GM10248 (cell line): ENCODE measurements at places on chromosomes 3 and 15.

DNA sequence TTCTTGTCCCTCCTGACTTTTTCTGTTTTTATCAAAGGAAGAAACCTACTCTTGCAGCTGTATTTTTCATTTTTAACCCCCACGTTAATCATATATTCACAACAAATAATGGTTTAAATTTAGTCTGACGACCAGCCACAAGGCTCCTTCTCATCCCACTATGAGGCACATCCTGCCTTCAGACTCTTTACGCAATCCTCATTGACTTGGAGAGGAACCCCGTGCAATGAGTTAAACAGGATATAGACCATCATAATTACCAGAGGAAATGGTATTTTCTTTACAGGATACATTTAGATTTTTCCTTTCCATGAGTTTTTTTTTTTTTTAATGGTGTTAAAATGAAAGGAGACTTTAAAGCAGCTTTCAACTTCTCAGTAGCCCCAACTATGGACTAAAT is 68.5 kb downstream of the WWTR1 start:
- no peak for DNase-seq

DNA sequence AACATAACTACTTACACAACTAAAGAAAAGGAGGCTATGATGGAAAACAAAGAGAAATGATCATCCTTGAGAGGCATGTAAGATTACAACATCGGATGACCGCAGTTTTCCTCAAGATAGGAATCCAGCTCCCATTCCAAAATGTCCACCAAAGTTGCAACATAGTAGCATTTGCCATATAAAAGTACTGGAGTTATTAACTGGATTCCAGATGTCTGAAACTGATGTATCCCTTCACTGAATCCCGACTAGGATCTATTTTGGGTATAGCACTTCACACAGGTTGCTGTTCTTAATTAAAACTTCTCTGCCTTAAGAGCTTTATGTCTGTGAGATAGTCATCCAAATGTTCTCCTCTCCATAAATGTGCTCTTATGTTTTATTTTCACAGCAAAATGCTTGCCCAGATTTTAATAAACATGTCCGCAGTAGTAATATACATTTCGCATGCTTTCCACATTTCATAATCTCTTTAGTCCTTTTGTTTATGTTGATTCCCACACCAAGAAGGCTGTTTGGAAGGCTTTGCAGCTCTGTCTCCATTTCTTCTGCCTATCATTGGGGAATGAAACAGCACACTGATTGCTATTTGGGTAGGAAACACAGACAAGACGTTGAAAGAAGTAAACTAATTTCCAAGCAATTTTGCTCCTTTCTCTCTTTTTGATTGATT is 716.5 kb upstream of the CFAP20DC start:
- DNase-seq, result no peak

DNA sequence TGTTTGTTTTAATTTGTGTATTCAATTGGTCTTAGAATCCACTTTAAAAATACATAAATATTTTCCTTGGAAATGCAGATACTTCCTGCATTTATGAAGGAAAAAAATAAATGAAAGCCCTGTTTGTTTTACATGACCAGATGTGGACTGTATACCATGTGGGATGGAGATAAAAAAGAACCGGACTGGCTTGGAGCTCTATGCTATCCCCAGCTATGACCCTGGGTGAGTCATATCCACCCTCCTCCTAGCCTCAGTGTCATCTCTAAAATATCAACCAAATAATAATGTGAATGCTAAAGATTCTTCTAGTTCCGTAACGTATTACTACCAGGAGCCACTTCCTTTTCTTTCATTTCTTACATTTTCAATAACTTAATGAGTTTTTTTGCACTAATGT is 44.5 kb upstream of the PDZRN3 start:
- DNase-seq, result no peak

GRCh38 chr15:66126456-66126855 is 127.1 kb downstream of the MEGF11 start:
- no peak for DNase-seq

DNA sequence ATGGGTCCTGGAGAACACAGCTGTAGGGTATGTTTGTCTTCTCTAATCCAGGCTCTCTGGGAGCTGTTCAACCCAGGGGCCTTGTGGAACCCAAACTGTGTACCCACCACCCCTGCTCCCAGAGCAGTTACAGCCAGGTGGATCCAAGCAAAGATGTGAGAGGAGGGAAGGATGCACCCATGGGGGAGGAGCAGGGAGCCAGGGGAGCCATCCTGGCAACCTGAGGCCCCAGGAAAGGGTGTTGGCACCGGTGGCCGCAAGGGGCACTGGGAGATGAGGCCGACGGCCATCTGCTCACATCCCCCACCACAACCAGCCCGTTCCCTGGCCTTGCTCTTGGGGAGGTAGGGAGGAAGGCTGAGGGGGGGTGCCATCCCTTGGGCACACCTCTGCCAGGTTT is 43.2 kb downstream of the CMTM6 start:
- DNase-seq, result no peak

DNA sequence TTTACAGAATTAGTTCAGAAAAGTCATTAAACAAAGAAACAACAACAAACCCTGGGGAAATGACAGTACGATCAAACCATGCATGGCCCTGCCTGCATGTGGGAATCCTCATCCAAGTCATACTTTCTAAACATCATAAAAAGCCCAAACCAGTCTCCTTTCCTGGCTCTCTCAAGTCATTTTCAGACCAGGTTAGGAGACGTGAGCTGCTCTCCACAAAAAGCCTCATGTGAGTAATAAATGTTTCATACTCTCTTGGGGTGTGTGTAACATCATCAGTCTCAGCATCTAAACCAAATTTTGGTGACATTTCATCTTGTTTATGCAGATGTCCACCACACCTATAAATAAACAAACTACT is 18.9 kb downstream of the GREM1 start:
- no peak for DNase-seq

- no peak for DNase-seq
Measured at GRCh38 chr3:185818267-185818875, 6.5 kb downstream of the IGF2BP2 start.

DNA sequence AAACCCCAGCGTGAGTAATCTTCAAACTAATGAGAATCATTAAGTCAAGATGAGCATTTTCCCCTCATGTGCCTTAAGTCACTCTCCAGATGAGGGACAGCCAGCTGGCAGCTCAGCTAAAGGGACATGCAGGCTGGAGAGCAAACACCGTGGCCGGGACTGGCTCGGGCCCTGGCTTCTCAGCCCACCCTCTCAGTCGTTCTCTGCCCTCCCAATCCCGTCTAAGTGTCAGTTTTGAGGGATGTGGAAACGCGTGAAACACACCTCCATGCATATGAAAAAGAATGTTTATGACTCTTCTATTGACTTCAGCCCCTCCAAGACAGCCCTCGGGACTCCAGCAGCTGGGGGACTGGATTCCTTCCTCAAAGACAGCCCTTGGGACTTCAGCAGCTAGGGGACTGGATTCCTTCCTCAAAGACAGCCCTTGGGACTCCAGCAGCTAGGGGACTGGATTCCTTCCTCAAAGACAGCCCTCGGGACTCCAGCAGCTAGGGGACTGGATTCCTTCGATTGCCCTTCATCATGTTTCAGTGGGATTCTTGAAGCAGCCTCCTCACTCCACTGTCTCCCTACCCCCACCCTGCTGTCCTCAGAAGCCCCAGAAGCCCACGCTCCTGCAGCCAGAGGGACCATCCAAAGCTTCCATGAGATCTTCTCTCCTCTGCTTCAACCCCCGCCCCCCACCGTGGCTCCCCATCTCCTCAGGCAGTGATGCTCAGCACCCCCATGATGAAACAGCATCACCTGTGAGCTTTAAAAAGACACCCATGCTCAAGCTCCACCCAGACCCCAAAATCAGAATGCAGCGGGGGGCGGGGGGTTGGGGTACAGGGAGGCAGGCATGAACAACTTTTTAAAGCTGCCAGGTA is 228.9 kb downstream of the XXYLT1 start:
- DNase-seq, result no peak

DNA sequence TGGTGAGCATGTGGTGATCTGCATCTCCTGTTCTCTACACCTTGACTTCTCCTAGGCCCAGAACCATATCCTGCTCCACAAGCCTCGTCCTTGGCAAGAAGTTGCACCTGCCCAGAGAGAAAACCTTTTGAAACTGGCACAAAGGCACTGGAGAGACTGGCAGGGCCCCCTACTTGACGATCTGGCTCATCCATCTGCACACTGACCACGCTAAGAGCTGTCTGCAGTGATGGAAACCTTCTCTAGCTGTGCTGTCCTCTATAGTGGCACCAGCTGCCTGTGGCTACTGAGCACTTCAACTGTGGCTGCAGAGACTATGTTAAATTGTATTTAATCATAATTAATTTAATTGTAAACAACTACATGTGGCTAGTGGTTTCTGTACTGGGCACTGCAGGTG is 26.2 kb upstream of the SRP14 start:
- no peak for DNase-seq

DNA sequence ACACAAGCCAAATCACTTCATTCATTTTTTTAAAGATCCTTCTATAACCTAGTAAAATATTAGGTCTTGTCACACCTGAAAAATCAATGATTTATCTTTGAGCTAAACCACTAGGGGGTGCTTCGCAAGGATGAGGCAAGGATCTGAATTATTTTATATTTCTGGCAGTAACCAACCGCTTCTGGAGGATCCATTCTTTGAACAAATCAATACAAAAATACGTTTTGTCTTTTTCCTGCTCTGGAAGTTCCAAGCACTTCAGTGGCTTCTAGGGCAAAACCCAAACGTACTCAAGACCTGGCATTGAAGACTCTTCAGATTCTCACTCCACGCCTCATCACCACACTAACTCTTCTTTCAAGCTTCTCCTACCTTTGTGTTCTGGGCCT is 486 bp downstream of the LSG1 start:
- peak; percentile 56 for DNase-seq

DNA sequence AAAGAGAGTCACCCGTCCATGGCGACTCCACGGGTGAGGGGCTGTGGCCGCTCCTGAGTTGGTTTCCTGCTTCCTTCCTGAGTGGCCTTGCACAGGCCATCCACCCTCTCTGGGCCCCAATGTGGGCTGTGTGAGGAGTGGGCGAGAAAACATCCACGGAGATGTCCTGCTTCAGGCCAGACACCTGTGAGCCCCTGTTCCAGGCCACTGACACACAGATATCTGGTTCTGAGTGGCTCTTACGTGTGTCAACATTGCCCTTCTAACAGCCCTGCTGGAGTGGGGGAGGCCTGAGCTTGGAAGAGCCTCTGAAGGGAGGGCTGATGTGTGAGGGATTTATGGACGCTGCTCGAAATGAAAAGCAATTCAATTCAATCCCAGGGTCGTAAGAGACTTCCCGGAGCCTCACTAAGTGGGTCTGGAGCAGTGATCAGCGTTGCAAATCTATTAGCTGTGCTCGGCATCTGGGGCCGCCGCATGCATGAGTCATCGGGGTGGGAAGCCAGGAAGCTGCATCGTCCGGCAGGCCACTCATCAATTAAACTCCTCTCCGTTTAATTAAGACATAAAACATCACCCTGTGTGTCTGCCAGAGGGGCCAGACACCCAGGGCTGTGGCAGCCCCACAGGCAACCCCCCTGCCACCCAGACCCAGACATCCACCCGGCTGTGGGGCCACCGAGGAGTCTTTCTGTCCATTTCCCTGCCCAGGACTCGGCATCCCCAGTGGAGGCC is 20.0 kb upstream of the PRR23E start:
- DNase-seq, result no peak

- no peak for DNase-seq
Measured at GRCh38 chr15:41804361-41804760, 23.5 kb upstream of the JMJD7 start.

GRCh38 chr15:28105224-28105791 is 6.2 kb upstream of the OCA2 start:
- DNase-seq, result no peak

- no peak for DNase-seq
Measured at GRCh38 chr3:183958775-183959174, 58.9 kb downstream of the ABCC5 start.

DNA sequence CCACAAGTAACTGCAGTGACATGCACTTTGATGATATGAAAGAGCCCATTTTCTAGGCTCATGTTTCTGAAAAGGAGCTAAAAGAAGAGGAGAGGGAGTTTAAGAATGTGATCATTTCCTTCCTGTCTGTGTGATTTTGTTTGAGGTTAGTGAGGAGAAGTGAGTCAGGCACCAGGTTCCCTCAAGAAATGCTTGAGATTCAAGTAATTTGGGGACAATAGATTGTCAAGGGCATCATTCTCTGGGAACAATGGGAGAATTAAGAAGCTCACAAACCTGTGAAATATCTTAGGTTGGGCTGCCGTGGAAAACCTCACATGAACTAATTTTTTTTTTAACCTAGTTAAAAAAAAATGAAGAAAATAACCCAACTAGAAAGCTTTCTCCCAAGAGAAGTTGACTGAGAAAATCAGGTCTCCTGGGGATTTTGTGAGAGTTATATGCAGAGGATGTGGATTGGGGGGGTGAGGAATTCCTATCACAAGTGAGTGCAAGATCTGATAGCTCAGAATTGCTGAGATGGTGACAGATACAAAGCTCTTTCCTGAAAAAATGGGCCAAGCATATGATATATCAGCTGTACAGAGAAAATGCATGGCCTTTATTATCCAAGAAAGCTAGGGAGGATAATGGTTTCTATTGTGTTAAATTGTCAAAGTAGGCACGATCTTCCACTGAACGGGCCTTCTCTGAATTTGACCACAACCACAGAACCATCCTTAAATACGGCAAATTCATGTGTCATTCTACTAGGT is 203.3 kb downstream of the FEZF2 start:
- DNase-seq, result no peak

GRCh38 chr3:48855681-48856447 is 8.2 kb upstream of the PRKAR2A start:
- no peak for DNase-seq

DNA sequence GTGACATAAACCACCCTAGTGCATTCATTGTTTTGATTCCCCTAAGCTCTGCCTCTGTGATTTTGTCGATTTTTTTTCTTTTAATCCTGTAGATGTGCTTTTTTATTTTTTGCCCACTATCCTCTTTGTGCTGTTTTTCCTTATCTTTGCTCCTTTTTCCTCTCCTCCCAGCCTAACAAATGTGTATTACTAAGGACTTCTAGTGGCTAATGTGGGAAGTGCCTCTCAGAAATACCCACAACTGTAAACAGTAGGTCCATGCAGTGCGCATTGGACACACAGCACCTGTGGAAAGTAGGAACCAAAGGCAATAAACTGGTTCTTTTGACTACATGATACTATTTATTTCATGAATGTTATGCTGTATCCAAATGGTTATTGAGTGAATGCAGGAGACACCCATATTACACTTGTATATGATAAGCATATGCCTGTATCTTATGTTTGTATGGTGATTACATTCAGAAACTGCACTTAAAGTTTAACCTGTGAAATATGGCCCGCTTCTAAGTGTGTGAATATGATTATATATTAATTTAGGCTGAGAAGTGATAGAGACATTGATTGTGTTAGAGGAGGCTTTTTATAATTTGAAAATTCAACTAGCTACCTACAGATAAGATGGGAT is 147.8 kb downstream of the PLCL2 start:
- DNase-seq, result no peak

GRCh38 chr3:33060609-33061337 is 36.2 kb downstream of the GLB1 start:
- DNase-seq, result no peak

GRCh38 chr3:123880998-123881561 is 3.1 kb downstream of the MYLK start:
- no peak for DNase-seq

- no peak for DNase-seq
Measured at GRCh38 chr15:29143909-29144635, 125.5 kb downstream of the NSMCE3 start.

GRCh38 chr15:67253549-67254237 is 768 bp downstream of the AAGAB start:
- DNase-seq, result peak; percentile 19
